ENCODE measurements at places on chromosomes 6 and 20.

DNA sequence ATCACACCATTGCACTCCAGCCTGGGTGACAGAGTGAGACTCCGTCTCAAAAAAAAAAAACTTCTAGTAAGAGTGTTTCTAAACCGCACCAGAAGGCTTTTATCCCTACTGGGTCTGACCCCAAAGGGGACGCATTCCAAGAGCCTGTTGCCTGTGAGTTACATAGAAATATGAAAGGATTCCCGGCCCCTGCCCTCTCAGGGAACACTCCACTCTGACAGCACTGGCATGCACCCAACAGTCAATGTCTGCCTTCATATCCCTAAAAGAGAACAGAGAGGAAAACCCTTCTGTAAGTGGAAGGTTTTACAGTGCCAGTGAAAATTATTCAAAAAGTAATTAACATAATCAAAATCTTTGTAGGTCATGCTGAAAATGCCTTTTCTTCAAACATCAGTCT lies 117.1 kb upstream of the PTPRT start:
- no peak for DNase-seq

DNA sequence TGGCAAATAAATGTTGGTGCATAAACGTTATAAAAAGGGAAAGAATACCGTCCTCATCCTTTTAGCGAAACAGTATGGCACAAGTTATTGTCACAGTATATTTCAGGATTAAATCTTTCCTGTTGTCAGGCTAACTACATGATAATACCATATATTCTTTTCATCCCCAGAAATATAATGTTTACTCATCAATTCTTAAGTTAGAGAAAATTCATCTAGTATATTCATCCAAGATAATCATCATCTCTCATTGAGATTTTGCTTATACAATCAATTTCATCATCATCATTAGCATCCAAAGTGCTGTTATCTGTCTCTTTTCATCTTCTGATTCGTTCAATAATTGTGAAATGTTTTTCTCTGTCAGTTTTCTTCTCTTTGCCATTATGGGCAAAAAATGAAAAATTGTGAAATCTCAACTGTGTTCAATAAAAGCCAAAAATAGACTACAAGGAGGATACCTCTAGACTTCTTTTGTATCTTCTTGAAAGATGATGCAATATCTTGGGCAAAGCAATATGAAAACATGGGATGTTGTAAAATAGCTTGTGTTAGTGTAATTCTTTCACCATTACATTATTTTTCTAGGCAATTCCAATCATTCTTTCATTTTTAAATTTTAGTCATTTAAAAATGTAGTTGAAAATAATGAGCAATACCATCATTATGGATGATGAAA lies 2.6 kb downstream of the SPACA1 start:
- DNase-seq = no peak

DNA sequence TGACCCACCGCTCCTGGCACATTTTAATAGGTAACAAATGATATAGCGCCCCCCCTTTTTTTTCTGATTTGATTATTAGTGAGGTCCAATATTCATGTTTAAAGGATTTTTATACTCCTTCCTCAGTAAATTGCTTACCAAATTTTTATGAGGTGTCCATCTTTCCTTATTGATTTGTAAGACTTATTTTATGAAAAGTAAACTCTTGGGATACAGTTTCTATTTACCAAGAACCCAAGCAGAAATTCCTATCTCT lies 25.1 kb downstream of the TRIM27 start:
- DNase-seq = no peak

DNA sequence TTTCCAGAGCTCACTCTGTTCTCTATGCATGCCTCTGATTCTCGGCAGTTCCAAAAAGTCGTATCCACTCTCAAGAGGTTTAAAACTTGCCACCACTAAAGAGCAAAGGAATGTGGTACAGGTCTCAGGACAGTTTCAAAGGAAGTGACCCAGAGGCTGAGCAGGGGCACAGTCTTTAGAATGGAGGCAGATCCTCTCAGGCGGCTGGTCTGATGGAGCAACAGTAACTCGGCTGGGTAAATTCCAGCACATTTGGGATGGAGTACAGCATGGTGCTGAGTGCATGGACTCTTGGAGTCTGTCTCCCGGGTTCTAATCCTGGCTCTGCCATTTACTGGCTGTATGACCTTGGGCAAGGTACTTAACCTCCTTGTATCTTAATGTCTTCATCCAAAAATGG lies 88.1 kb upstream of the BACH2 start:
- no peak for DNase-seq

GRCh38 chr6:15266423-15266996 lies 20.6 kb downstream of the JARID2 start:
- no peak for DNase-seq

GRCh38 chr6:151437401-151437800 lies 14.5 kb downstream of the RMND1 start:
- DNase-seq = no peak

DNA sequence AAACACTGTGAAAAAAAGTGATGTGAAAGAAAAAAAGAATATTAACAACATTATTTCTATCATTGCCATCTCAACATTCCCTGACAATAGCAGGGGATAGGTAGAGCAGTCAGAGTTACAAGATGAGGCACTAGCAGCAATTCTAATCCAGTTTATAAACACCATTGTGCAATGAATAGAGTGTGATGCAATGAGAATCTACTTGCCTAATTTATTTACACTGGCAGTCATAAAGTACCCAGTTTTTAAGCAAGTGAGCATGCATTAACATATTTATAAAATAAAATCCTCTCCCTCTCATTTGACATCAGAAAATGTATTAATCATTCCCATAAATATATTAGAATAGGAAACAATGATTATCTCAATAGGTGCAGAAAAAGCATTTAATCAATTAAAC lies 2.5 kb upstream of the MANEA start:
- no peak for DNase-seq

DNA sequence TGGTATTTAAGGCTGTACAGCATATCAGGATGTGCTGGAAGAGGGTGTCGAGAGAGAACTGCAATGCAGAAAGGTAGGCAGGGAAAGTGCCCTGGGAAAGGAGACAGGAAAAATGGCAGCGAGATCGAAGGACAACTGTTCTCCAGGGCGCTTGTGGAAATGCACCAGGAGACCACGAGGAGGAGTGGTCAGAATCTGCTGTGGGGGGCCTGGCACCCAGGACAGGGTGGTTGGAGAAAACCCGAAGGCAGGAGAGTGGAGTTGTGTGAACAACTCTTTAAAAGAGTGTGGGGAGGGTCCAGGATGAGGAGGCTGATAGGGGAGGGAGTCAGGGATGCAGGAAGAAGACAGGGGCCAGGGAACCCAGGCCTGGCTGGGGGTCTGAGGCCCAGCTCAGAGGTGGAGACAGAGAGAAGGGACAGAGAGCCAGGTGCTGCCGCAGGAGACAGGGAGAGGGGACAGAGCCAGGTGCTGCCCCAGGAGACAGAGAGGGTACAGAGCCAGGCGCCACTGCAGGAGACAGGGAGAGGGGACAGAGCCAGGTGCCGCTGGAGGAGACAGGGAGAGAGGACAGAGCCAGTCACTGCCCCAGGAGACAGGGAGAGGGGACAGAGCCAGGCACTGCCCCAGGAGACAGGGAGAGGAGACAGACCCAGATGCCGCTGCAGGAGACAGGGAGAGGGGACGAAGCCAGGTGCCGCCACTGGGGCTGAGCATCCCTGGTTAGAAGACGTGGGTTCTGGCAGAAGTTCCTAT lies 9.3 kb downstream of the SLC22A1 start:
- no peak for DNase-seq

DNA sequence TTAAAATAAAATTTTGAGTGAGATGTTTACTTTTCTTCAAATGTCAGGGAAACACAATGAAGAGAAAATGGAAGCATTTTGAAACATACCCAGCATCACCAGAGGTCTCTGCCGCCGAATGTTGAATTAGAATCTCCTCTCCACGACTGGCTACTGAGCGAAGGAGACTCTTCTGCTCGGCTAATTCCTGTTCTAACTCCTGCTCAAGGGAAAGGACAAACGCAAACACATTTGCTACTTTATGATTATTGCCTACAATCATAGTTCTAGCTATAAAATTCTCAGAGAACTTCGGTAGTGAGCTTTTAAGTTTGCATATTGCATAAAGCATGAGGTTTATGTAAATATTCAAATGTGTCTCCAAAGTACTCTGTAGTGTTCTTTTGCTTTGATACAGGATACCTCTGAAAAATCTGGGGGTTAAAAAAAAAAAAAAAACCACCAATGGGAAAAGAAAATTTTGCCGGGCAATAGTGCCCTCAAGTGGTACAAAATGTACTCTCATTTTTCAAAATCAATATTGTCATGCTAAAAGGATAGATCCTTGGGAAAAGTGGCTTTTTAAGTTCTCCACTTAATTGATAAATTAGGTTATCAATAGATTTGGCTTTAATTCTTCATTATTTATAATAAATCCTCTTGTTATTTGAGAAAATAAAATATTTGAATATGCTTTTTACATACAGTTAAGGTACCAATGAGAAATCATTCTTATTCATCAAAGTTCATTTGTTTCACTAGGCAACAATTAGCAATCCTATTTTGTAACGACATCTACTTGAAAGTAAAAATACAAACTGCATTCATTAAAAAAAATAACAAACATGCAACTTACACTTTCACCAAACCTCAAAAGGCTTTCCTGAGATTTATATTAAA lies 369.0 kb downstream of the SYNE1 start:
- no peak for DNase-seq

GRCh38 chr20:57705127-57705899 lies 4.5 kb downstream of the PMEPA1 start:
- no peak for DNase-seq

DNA sequence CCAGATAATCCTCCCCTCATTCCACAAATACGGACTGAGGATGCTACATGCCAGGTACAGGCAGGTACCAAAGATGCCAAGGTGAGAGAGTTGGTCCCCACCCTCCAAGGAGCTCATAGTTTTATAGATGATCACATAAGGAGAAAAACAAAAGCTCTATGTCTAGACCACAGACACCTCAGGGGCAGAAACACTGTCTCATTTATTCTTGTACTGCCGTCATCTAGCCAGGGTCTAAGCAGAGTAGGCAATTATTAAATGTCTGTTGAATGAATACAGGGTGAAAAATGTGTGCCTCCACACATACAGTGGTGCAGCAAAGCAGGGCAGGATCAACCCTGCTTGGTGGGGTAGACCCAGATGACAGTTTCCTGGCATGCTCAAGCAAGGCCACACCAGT lies 439.8 kb upstream of the JARID2 start:
- no peak for DNase-seq

DNA sequence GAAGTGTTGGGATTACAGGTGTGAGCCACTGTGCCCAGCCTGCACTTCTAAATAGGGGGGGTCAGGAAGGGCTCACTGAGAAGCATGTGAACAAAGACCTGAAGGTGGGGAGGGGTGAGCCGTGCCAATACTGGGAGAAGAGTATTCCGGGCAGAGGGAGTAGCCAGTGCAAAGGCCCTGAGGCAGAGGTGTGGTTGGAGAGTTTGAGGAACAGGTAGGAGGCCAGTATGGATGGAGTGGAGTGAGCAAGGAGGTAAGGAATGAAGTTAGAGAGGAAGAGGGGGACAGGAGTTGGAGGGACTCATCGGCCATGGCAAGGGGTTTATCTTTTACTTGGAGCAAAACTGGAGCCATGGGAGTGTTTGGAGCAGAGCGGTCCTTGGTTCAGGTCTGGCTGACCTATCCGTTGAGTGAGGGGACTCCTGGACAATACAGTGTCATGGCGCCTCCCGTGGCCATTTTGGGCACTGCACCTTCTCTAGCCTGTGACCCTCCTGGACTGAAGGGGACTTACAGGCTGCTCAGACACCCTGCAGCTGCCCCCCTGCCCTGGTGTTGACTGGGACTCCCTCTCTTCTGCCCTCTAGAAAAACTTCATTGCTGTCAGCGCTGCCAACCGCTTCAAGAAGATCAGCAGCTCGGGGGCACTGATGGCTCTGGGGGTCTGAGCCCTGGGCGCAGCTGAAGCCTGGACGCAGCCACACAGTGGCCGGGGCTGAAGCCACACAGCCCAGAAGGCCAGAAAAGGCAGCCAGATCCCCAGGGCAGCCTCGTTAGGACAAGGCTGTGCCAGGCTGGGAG lies 12.1 kb downstream of the FOXS1 start:
- DNase-seq = peak; percentile 63

DNA sequence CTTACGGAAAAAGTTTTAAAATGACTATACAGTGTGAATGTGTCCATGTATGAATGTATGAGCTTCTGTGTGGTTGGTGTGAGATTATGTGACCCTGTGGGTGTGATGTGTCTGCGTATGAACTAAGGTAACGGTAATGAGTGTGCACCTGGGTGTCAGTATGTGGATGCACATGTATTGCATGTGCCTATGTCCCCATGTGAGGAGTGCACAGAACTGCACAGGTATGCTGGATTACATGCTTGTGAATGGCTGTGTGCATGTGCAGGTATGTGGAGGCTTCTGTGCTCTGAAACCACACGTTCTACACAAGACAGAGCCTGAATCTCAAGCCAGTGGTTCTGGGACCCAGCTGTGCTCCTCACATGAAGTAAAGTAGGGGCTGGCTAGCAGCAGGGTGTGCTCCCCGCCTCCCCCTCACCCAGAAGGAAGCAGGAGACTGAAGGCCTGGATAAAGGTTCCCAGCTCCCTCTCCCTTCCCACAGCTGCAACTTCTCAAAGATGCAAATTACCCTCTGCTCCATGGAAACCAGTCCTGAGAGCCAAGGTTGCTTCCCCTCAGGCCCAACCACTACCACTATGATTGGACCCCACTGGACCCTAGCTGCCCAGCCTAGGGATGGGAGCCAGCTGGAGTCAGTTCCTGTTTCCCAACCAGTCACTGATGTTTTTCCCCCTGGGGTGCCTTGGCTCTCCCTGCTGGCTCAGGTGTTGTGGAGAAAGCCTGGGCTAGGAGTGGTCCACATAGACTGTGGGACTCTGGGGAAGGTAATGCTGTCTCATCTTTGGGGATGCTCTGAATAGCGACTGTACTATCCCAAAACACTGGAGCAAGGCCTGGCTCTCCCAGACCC lies 24.8 kb upstream of the SPDEF start:
- no peak for DNase-seq

GRCh38 chr20:5024982-5025381 lies 23.7 kb upstream of the SLC23A2 start:
- no peak for DNase-seq

DNA sequence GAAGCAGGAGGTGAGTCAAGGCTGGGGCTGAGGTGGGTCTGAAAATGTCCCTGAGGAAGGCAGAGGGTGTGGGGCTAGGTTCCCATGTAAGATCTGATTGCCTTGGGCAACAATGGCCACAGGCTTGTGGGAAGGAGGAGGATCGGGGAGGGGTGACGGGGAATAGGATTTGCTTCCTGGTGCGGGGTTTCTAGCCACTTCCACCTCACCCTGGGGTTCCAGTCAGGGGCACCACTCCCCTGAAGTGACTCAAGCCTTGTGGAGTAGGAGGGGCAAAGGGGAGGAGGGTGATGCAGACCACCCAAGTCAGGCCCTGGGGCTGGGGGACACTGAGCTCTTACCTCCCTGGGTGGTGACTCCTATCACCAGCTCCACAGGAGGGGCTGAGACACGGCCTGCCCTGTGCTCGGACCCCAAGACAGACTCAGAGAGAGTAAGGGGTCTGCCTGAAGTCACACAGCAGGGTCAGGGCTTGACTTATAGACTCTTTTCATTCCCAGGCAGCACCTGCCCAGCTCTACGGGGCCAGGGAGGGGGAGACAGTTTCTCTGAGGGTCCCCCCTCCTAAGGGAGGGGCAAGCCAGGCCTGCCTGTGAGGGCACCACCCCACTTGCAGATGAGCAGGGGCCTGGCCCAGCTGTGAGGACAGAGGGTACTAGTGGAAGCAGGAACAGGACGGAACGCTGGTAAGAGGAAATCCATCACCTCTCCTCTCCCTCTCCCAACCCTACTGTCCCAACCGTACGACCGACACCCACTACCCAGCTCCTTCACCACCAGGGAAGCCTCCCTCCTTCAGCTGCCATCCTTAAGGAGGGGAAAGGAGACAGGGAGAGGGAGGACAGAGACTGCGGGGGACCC lies 12.4 kb upstream of the SPDEF start:
- DNase-seq = no peak

Measured in stimulated activated CD8-positive, alpha-beta memory T cell treated with anti-CD3 and anti-CD28 coated beads, Interleukin-2, amount 100 ng/mL, for 48 hours (primary cell).